ENCODE measurements at places on chromosomes 2 and 18.
A peak's percentile ranks its signal among the peaks of the same experiment; 100 is the strongest.

- DNase-seq = no peak
Measured at GRCh38 chr2:27070653-27071276, 689 bp downstream of the OST4 start.

DNA sequence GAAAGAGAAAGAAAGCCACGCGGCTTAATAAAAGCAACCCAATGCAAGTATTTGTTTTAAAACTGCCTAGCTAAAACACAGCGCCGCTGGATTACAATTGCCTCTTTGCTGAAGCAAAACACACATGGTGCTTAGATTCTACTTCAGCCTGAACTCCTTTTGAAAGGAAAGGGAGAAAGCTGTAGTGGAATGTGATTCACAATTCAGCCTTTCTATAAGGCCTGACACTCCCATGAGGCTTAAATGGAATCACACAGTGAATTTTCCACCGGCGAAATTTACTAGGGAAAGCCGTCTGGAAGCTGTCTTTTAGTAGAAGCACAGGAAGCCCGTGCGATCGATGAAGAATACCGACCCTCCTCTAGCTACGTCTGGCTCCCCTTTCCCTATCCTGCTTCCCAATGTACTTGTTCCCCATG, 348.0 kb downstream of the DLGAP1 start:
- DNase-seq = no peak

GRCh38 chr2:14779252-14779651, 146.7 kb downstream of the LRATD1 start:
- no peak for DNase-seq

- no peak for DNase-seq
Measured at GRCh38 chr2:26700078-26700477, 7.6 kb downstream of the KCNK3 start.

- DNase-seq = peak; percentile 11
Measured at GRCh38 chr2:218465987-218466633, 47.2 kb downstream of the VIL1 start.

DNA sequence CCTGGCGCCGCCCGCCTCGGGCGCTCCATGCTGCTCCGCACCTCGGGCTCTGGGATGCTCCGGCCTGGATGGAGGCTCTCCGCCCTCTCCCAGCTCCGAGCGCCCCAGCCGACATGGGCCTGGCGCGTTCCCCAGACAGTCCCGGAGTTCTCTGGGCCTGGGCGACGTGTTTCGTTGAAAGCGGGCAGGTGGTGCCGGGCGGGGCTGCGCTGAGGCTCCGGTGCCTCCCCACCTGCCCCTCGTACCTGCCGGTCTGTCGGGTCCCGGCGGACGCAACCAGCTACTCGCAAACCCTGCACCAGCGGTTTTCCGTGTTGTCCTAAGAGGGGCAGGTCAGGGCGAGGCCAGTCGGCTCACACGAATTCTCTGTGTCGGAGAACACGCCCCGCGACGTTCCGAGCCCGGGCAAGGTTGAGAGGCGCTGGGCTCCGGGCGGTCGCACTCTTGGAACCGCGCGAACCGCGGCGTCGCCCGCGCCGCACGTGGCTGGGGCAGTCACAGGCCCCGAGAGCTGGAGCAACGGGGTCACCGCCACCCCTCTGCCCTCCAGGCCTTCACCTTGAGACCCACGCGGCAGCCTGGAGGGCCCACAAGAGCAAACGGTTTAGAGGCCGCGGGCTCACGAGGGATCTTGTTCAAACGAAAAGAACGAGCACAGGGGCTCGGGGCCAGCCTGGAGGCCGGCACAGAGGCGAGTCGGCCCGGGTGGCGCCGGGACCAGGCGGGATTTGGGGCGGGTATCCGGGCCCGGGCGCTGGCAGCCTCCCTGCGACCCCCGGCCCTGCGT, 4.2 kb upstream of the SIX2 start:
- DNase-seq = no peak

- DNase-seq = no peak
Measured at GRCh38 chr2:80302001-80302313, 2.6 kb downstream of the LRRTM1 start.

GRCh38 chr2:52686935-52687334, 1080.7 kb upstream of the CHAC2 start:
- DNase-seq = no peak

DNA sequence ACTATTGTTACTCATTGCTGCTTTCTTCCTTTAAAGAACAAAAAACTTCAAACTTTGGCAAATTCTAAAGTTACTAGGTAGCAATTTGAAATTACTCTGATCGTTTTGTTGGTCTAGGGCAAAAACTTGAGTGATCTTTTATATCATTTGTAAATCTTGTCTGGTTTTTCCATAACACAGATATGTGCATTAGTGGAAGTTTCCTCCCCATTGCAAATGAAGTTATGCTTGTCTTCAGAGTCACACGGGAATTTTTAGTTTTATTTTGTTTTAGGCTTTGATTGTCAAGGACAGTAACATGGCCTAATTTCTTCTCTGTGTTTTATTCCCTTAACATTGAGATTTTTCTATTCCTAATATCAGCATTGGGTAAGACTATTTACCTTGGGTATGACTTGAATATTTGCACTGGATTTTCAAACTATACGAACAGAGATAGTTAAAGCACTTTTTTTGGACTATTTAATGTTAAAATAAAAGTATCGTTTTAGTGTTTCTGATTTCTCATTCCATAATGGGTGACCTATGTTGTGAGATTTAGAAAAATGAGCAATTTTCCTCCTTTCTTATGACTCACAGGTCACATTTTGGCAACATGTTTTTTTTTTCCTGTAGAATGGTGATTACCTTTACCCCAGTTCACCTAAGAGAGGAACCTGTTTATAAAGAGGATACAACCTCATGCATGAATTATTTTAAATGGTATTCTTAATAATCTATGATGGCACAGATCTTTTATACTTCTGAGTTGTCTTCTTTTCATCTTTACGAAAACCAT, 65.0 kb downstream of the BABAM2 start:
- no peak for DNase-seq

DNA sequence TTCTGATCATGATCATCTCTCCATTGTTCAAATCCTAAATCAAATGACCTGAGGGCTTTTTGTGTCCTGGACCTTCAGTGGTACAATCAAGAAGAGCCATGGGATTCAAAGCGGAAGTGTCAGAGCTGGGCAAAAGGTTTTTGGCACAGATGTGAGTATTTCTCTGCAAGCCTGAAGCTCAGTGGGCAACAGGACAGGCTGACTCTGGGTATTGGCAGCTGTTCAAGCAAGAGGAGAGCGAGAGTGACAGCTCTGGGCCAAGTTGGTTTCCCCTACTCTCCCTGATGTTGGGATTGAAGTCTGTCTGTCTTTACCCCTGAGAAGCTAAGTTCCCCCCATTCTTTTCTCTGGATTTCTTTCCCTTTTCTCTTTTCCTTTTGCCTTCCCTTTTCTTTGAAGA, 33.3 kb downstream of the DSEL start:
- no peak for DNase-seq

DNA sequence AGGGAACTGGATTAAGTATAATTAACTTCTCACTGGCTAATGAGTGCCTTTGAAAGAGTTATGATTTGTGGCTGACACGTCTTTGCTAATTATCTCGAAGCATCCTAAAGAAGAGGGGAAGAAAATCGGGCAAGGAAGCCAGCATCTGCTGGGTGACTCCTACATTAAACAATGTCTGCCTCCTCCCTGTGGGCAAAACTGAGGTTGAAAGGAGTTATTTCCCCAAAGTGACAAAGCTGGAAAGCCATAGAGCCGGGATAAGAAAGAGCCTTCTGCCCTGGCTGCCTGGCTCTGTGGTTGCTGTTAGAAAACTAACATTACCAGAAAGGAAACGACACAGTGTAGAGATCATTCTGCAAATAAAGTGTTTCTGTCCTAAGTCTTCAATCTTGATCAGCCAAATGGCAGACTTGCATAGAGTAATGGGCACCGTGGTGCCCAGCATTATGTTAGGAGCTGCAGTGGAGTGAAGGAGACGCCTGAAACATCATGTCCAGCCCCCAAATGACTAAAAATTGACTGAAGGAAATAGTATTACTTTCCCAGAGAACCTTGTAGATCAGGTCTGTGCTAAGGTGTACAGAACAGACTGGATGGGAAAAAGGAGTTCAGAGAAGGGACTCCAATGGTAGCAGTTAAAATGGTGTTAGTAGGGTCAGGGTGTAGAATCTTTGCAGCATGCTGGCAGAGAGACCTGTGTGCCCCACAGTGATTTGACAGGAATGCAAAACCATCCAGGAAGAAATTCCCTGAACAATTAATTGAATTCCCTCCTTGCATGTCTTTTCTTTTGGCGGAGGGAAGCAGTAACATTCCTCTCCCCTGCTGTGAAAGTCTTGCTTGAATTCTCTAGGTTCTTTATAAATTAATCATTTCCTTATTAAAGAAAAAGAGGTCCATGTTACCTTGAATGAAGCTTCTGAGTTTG, 44.4 kb downstream of the ALPK2 start:
- no peak for DNase-seq

GRCh38 chr2:24652265-24653182, 140.7 kb downstream of the PTRHD1 start:
- DNase-seq = no peak

GRCh38 chr2:230871361-230872150, 6.8 kb downstream of the ITM2C start:
- no peak for DNase-seq

GRCh38 chr2:189662669-189663226, 1.5 kb downstream of the ASNSD1 start:
- no peak for DNase-seq

Data from CD4-positive, alpha-beta memory T cell (primary cell).